Hematopoietic multipotent progenitor cell treated with erythropoietin and hydrocortisone succinate and interleukin-3 and kit ligand, for 15 days (in vitro differentiated cells): ENCODE measurements at places on chromosomes 3 and 15.

GRCh38 chr15:52103217-52104207 is 9.1 kb downstream of the BCL2L10 start:
- no peak for DNase-seq

DNA sequence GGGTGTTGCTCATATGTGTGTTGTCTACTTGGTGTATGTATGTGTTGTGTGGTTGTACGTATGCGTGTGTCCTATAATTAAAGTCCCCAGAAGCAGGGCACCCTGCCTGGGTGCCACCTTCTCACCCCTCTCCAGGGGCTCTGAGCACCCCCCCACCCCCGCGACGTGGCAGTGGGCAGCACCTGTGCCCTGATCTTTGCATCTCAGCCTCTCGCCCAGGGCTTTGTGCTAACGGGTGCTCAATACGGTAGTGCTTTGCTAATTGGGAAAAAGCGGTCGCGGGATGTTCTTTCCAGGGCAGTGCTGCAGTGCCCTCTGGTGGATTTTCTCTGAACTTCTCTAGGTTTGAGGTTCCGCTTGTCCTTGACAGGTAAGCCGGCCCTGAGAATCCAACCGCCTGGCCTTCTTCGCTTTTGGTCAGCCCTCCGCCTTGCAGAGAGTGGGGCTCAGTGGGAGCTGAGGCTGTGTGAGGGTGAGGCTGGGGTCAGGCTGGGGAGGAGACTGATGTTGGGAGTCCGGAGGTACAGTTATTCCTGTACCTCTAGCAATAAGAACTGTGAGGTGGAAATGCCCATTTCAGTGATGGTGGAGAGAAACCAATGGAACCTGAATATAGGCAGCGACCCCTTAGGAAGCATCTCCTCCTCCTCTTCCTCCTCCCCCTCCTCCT is 17.6 kb upstream of the EPHB3 start:
- DNase-seq, result peak; percentile 72

- no peak for DNase-seq
Measured at GRCh38 chr3:57998366-57999283, 9.6 kb upstream of the FLNB start.

DNA sequence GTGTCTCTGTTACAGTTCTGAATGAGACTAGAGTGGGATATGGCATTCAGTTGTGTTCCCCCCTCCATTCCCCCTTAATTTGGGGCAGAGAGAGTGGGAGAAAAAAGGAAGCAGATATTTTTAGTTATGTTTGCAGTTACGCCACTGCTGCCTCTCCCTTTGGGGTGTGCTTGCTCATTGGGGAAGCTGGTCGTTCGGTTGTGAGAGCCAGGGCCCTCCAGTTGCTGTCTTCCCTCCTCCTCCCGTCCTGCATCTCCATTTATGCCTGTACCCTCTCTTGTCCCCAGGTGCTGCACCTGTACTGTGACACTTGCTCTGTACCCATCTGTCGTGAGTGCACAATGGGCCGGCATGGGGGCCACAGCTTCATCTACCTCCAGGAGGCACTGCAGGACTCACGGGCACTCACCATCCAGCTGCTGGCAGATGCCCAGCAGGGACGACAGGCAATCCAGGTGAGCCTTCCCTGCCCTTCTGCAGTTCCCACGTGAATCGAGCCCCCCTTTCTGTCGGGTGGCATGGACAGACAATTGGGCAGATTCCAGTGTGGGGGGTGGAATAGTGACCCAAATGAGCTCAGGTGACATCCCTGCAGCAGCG is 55.8 kb downstream of the TRIM71 start:
- no peak for DNase-seq

GRCh38 chr15:73936181-73936580 is 9.9 kb downstream of the LOXL1 start:
- DNase-seq, result no peak

DNA sequence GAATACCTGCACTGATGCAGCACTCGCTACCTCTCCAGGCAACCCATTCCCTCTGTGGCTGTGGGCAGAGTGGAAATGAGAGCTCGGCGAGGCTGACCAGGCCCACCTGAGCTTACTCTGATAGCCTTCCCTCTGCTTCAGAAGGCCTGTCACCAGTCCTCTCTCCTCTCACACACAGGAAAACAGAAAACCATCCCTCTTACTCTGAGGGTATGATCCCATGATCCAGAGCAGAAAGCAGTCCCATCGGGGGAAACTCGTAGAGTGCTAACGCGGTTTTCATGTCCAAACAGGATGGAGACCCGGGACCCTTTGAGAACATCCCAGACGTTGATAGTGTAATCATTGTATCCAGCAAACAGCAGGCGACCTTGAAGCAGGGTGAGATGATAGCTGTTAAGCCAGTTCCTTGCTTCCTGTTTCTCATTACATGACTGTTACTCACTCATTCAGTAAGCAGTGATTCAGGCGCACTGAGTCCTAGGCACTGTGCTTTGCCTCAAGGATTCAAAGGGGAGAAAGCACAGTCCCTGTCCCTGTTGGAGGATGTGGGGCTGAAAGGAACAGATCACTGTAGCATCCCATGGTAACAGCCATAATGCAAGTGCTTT is 11.8 kb upstream of the BCL2L10 start:
- no peak for DNase-seq

DNA sequence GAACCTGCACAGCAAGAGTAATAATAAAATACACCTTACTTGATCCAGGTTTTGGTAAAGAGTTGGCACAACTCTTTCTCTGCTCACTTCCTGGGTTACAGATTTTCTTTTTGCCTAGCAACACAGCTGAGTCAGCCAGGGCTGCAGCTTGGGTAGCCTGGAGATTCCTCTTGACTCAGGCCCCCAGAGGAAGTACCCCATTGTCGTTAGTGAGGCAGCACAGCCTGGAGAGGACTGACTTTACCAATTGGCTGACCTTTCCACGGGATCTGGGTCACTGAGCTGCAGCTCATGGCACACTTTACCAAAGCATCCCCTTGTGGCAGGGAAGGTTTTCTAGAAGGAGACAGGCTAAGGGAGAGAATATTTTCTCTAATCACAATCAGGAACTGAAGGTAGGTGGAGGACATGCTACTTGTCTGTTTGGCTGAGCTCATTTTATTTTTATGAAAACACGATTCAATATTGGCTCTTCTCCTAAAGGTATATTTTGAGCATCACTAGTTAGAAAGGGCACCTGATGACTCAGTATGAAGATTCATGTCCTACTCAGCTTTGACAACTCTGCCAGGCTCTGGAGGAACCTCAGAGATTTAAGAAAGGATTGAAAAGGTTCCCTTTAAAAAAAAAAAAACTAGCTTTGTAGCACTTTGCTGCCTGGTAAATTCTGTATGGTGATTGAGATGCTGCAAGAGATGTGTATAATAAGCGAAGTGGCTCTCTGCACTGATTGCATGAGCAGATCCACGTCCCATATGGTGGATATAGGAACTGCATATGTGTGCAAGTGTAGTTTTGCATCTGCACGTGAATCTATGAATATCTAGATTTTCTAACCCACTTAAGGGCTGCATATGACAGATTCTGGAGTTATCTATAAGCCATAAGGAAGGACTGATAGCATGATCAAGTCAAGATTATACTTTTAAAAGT is 124.8 kb downstream of the CHDH start:
- no peak for DNase-seq

DNA sequence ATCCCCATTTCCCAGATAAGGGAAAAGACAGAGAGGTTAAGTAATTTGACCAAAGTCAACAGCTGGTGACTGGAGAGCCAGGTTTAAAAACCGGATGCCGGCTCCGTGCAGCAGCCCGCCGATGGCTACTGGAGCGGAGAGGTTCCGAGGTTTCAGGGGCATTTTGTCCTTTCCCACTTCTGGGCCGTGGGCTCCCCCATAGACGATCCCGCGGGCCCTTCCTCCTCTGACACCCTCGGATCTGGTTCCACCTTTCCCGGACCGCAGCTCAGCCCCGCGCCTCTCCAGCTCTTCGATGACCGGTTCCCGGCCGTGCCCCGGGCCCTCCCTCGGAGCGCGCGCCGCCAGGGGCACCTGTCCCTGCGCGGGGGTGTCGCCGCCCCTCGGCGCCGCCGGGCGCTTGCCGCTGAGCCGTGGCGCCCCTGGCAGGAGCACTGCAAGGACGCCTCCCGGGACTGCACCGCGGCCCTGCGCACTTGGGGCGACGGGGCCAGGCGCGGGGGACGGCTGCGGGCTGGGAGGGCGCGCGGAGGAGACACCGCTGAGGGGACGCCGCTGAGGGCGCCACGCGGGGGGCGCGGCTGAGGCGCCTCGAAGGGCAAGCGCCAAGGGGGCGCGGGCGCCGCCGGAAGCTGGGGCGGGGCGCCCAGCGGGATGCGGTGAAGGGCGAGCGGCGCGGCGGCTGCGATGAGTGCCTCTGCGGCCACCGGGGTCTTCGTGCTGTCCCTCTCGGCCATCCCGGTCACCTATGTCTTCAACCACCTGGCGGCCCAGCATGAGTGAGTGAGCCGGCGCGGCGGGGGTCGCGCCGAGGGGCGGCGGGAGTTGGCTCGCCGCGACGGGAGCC is at the start of gene TM6SF1:
Gene TM6SF1 (plus strand): TSS at position 652 of the 847 bp plus-strand sequence. CDS start 36 bp downstream, at position 688.
- DNase-seq, result no peak

- no peak for DNase-seq
Measured at GRCh38 chr3:82080792-82081191, 319.3 kb upstream of the GBE1 start.

GRCh38 chr15:81825136-81825535 is 220.7 kb downstream of the MEX3B start:
- no peak for DNase-seq

- DNase-seq, result no peak
Measured at GRCh38 chr15:31554261-31554660, 227.6 kb downstream of the KLF13 start.

GRCh38 chr15:33071451-33071850 is 123.1 kb downstream of the FMN1 start:
- no peak for DNase-seq

DNA sequence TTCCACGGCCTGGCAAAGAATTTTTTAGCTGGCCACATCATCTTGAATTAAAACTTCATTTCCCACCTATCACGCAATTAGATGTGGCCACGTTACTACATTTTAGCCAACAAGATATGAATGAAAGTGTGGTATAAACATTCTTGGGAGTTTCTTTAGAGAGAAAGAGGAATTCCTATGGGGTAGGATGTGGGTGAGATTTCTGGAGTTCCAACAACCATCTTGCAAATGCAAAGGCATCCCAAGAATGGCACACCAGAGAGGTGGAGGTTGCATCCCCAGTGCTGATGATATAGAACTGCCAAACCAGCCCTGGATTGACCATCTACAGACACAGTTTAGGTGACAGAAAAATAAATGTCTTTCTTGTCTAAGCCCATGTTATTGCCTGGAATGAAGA is 66.3 kb upstream of the AKAP13 start:
- DNase-seq, result no peak

- DNase-seq, result no peak
Measured at GRCh38 chr3:25558121-25558520, 106.6 kb downstream of the TOP2B start.

DNA sequence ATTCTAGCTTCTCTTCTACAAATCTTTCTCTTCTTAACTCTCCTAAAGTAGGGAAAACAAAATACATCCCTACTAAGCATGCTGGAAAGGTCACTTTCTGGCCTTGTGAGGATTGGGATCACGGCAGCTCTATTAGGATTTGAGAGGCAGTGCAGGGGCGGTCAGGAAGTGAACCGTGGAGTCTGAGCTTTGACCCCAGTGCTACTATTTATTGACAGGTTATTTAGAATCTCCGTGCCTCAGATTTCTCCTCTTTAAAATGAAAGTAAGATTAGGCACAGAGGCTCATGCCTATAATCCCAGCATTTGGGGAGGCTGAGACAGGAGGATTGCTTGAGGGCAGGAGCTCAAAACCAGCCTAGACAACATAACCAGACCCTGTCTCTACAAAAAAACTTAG is 42.0 kb upstream of the CHRM5 start:
- DNase-seq, result no peak
